ENCODE measurements at places on chromosomes 11 and 22.

GRCh38 chr11:124302347-124303125, 11.2 kb downstream of the OR8D1 start:
- DNase-seq, result no peak

- DNase-seq, result no peak
These were observed 82.4 kb downstream of the AASDHPPT start for GRCh38 chr11:106159836-106160235.

DNA sequence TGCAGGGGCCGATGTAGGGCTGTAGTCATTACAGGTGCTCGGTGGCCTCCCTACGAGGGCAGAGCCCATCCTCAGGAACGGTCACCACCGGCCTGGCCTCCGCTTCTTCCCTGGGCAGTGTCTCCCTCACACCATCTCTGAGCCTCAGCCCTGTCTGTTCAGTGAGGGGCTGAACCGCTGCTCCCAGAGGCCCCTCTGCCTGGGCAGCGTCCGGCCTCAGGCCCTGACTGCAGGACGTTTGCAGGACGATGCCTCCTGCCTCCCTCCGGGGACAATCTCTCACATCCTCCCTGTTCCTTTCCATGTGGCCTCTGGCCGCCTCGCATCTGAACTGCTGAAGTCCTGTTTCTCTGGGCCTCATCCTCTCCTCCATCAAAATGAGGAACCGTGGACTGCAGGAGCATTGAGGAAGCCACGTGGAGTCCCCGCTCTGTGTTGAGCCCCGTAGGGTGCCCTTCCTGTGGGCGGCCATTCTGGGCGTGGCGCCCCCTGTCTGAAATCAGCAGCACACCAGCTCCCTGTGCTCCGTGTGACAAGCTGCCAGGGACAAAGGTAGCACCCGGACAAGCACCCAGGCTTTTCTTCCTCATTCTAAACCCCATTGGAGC, 933.5 kb downstream of the BRD1 start:
- DNase-seq, result no peak

GRCh38 chr11:74232311-74232950, 61.3 kb downstream of the PPME1 start:
- DNase-seq, result no peak

Measured in NCI-H446 treated with DMSO at 0.1 percent for 48 hours (cell line).